ENCODE measurements at places on chromosomes 6 and 20. TPM values are rescaled to one million over a fixed set of nuclear protein-coding genes. Genes with fewer than 3 reads are reported as not detected.

GRCh38 chr20:53164072-53164471, 191.9 kb downstream of the TSHZ2 start:
- no peak for DNase-seq
- no peaks in the 10 kb centered on the region for H3K36me3 ChIP-seq

- peaks cover 2% of the 10 kb centered on the region for H3K36me3 ChIP-seq
- H3K4me1 ChIP-seq, result no peaks in the 10 kb centered on the region
- no peak for DNase-seq
- no peak overlapping the region for H3K4me3 ChIP-seq
These were observed 404.0 kb downstream of the SMOC2 start for GRCh38 chr6:168844821-168845609.

DNA sequence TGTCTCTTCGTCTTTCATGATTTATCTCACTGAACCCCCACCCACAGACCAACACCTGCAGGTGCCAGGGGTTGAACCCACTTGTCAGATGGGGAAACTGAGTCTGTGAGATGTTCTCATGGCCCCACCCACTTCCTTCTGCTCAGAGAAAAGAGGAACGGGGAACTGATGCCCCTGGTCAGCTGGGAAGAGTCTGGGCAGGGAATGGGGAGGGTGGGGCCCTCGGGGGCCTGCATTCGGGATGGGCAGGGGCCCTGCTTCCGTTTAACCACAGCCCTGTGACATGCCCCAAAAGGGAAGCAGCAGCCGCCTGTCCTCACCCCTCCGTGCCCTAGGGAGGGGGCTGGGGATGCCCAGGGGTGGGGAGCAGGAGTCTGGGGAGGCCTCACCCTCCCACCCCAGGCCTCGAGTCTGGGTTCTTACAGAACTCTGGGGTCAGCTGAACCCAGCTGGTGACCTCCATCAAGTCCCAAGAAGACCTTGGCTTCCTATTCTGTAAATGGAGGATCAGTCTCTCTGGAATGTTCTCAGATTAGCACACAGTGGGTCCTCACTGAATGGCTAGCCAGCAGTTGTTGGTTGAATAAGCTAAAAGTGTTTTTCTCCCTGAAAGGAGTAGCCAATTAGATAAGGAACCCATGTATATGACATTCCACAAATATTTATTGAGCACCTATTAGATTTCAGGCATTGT, 81.5 kb downstream of the CEBPB start:
- H3K4me3 ChIP-seq, result no peak overlapping the region
- no peaks in the 10 kb centered on the region for H3K36me3 ChIP-seq
- H3K27ac ChIP-seq, result no peak overlapping the region
- peaks cover 20% of the 10 kb centered on the region for H3K27me3 ChIP-seq

SPATA2 gene
- total RNA-seq, result 9.1 TPM

DNA sequence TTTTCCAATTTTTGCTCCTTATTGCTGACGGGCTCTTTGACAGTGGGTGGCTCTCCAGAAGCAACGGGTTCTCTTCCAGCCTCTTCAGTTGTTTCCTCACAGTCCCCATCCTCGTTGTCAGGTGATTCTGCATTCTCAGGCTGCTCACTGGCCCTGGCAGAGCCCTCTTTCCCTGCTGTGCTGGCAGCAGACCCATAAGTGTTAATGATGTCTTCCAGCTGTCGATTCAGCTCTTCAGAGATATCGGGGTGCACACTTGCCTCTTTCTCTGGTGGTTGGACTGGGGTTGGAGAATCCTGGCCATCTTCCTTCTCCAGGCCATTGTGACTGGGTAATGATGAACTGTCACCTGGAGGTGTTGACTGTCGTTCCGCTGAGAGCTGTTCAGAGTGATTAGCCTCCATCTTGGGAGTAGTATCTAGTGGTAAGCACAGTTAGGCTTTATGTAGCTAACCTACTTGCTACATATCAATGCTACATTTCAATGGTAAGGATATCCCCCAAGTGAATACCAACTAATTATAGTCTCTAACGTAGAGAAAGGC, 3.2 kb downstream of the TXLNB start:
- H3K27me3 ChIP-seq, result no peaks in the 10 kb centered on the region
- peaks cover 30% of the 10 kb centered on the region for H3K4me1 ChIP-seq
- H3K36me3 ChIP-seq, result peaks cover 5% of the 10 kb centered on the region
- no peak for DNase-seq
- peak overlapping the region; percentile 26 for H3K27ac ChIP-seq
- no peak overlapping the region for H3K4me3 ChIP-seq

SAMD5 gene
- total RNA-seq, result not detected

- no peak overlapping the region for H3K27ac ChIP-seq
- H3K27me3 ChIP-seq, result no peaks in the 10 kb centered on the region
- peaks cover 10% of the 10 kb centered on the region for H3K36me3 ChIP-seq
- peak overlapping the region; percentile 94 for H3K4me3 ChIP-seq
These were observed 26.4 kb downstream of the TRIM27 start for GRCh38 chr6:28897369-28897745.

TFAP2B gene
- not detected for total RNA-seq

DNA sequence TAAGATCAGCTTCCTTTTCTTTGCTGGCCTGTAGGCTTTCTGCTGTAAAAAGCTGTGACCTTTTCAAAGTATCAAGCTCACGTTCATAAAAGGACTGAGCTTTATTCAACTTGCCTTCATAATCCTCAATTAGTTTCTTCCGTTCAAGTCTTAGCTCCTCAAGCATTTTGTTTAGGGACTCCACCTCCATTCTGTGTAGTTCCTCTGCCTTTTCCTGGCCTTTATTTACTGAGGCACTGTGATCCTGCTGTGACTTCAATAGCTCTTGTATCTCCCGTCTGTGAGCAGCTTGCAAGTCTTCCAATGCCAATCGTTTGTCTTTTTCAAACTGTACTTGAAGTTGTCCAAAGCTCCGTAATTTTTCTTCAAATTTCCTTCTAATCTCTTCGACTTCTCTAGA, 54.4 kb downstream of the FAM184A start:
- peaks cover 3% of the 10 kb centered on the region for H3K4me1 ChIP-seq
- H3K27ac ChIP-seq, result no peak overlapping the region
- H3K36me3 ChIP-seq, result no peaks in the 10 kb centered on the region
- DNase-seq, result no peak
- no peaks in the 10 kb centered on the region for H3K27me3 ChIP-seq

WFDC10B gene
- not detected for total RNA-seq

METTL24 gene
- total RNA-seq, result 0.55 TPM

NOL4L gene
- total RNA-seq, result 41.1 TPM

DNA sequence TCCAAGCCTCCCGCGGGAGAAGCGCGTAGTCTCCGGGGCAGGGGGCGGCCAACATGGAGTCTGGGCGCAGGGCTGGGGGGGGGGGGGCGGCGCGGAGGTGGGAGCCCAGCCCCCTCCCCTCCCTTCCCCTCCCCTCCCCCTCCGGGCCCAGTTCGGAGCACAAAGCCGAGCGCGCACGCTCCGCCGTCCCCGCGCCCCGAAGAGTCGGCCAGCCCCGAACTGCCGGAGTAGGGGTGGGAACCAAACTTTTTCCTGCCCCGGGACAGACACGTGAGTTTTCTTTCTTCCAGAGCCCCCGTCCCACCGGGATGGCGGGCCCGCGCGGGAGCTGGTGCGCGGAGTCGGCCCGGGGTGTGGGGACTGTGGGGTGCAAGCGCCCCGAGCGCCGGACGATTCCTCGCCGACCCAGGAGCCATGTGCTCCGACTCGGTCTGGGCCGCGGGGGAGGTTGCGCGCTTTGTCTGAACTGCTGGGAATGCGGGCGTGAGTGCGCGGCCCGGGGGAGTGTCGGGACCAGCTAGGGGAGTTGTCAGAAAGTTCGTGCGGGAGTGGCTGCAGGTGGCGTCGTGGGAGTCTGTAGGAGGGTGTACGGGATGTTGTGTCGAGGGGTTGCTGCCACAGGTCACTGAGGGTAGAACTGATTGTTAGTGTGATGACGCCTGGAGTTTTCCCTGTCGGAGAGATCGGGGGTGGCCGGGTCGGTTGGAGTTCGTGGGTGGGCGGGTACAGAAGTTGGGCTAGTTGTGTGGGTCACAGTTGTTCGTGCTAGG, 1.2 kb downstream of the TGIF2 start:
- peak overlapping the region; percentile 94 for H3K4me3 ChIP-seq
- peak; percentile 68 for DNase-seq
- no peaks in the 10 kb centered on the region for H3K27me3 ChIP-seq
- peak overlapping the region; percentile 95 for H3K27ac ChIP-seq

GRCh38 chr6:89237158-89237557, 20.0 kb upstream of the GABRR1 start:
- no peak overlapping the region for H3K27ac ChIP-seq
- H3K27me3 ChIP-seq, result peaks cover 42% of the 10 kb centered on the region

HLA-F gene
- 502 TPM for total RNA-seq

SAPCD1 gene
- total RNA-seq, result 13.1 TPM

- H3K4me1 ChIP-seq, result no peaks in the 10 kb centered on the region
- H3K36me3 ChIP-seq, result no peaks in the 10 kb centered on the region
- no peak for DNase-seq
- H3K27me3 ChIP-seq, result no peaks in the 10 kb centered on the region
- no peak overlapping the region for H3K4me3 ChIP-seq
- no peak overlapping the region for H3K27ac ChIP-seq
These were observed 38.4 kb downstream of the VSTM2L start for GRCh38 chr20:37941332-37941731.

GRCh38 chr6:74579047-74579446, 626.8 kb downstream of the COL12A1 start:
- H3K4me1 ChIP-seq, result no peaks in the 10 kb centered on the region
- DNase-seq, result no peak
- H3K27me3 ChIP-seq, result no peaks in the 10 kb centered on the region
- H3K36me3 ChIP-seq, result no peaks in the 10 kb centered on the region
- H3K4me3 ChIP-seq, result no peak overlapping the region

GRCh38 chr6:55992546-55992945, 117.2 kb upstream of the BMP5 start:
- no peak overlapping the region for H3K4me3 ChIP-seq
- no peaks in the 10 kb centered on the region for H3K36me3 ChIP-seq
- no peaks in the 10 kb centered on the region for H3K27me3 ChIP-seq
- H3K27ac ChIP-seq, result no peak overlapping the region

DNA sequence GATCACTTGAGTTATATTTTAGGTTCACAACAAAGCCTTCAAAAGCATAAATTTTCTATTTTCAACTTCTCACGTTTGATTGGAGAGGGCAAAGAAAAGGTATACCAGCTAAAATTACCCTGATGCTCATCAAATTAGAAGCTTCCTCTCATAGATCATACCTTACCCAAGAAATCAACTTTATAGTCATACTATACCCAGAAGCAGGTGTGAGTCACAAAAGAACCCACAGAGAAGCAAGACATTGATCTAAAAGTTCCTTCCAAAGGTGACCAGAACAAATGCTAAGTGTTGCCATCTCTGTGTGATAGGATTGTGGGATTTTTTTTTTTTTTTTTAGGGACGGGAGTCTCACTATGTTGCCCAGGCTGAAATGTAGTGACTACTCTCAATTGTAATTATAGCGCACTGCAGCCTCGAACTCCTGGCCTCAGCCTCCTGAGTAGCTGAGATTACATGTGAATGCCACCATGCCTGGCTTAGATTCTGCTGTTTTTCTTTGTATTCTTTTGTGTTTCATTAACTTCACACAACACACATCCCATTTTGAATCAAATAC, 3.3 kb downstream of the EIF2S2 start:
- peak overlapping the region; percentile 69 for H3K4me3 ChIP-seq
- H3K27ac ChIP-seq, result peak overlapping the region; percentile 44
- H3K36me3 ChIP-seq, result peaks cover 43% of the 10 kb centered on the region
- H3K4me1 ChIP-seq, result peaks cover 56% of the 10 kb centered on the region

GRCh38 chr6:163250116-163250515, 164.4 kb upstream of the QKI start:
- no peak for DNase-seq
- no peak overlapping the region for H3K4me3 ChIP-seq
- no peaks in the 10 kb centered on the region for H3K36me3 ChIP-seq
- H3K4me1 ChIP-seq, result no peaks in the 10 kb centered on the region

GRCh38 chr6:2502096-2502997, 248.4 kb downstream of the MYLK4 start:
- no peak for DNase-seq
- no peak overlapping the region for H3K4me3 ChIP-seq
- H3K36me3 ChIP-seq, result no peaks in the 10 kb centered on the region
- no peaks in the 10 kb centered on the region for H3K4me1 ChIP-seq
- peaks cover 29% of the 10 kb centered on the region for H3K27me3 ChIP-seq

- peaks cover 25% of the 10 kb centered on the region for H3K27me3 ChIP-seq
- no peak for DNase-seq
- H3K36me3 ChIP-seq, result peaks cover 2% of the 10 kb centered on the region
- no peak overlapping the region for H3K4me3 ChIP-seq
- H3K27ac ChIP-seq, result no peak overlapping the region
These were observed 1.5 kb upstream of the TNNC2 start for GRCh38 chr20:45828589-45828988.

DNA sequence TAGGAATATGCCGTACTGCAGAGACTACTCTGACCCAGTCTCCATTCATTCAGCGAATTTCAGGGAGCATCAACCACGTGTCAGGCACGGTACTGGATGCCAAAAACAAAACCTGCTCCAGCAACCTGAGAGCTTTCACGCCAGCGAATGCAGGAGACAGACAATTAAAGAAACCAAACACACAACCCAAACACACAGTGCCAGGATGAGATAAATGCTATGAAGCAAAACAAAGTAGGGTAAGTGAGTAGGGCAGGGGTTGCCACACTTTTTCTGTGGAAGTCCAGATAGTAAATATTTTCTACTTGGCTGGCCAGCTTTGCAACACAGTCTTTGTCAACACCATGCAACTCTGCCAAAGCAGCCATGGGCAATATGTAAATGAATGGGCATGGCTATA, 10.0 kb downstream of the MOCS1 start:
- no peak overlapping the region for H3K4me3 ChIP-seq
- H3K36me3 ChIP-seq, result no peaks in the 10 kb centered on the region
- peaks cover 9% of the 10 kb centered on the region for H3K4me1 ChIP-seq

DNA sequence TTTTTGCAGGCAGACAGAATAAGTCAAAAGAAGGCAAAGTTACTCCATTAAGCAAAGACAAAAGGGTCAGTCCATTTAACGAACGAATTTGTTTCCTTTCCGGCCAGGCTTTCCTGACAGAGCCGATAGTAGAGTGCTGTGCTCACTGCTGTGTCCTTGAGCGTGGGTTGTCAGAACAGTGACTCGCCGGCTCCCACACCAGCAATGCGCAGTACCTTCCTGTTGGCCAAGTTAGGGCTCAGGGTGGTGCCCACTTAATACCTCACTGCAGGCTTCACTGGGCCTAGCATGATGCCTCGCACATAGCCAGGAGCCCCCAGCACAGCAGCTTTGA, 294.7 kb downstream of the FOXC1 start:
- H3K27me3 ChIP-seq, result no peaks in the 10 kb centered on the region
- no peaks in the 10 kb centered on the region for H3K4me1 ChIP-seq
- no peak for DNase-seq
- H3K27ac ChIP-seq, result no peak overlapping the region
- H3K36me3 ChIP-seq, result no peaks in the 10 kb centered on the region

IL20RA gene
- not detected for total RNA-seq

PHACTR1 gene
- 1.5 TPM for total RNA-seq

GRCh38 chr6:16418151-16418550, 179.8 kb downstream of the GMPR start:
- H3K4me3 ChIP-seq, result no peak overlapping the region
- H3K27me3 ChIP-seq, result no peaks in the 10 kb centered on the region
- no peak overlapping the region for H3K27ac ChIP-seq

RFX6 gene
- not detected for total RNA-seq

DNA sequence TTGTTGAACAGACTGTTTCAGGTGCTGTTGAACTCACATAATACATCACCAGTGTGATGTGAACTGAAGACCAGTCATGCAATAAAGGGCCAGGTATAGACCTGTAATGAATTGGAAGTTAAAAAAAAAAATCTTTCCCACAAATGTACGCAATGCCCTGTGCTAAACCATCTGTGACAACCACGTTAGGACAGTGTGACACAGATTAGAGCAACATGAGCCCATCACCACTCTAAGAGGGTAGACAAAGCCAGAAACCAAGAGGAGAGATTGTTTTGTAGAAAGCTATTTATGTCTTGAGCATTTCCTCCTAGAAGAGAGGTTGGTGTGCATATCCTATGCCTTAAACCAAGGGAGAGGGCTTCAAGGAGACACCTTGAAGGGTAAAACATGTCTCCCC, 77.0 kb upstream of the BEND6 start:
- no peaks in the 10 kb centered on the region for H3K4me1 ChIP-seq
- no peak overlapping the region for H3K27ac ChIP-seq
- H3K4me3 ChIP-seq, result no peak overlapping the region

HUS1B gene
- total RNA-seq, result 1.6 TPM
